ENCODE measurements at places on chromosomes 5 and 9.

GRCh38 chr9:119004618-119004990 is 364.6 kb downstream of the BRINP1 start:
- no peak for DNase-seq

GRCh38 chr9:131187957-131188356 is 62.6 kb downstream of the NUP214 start:
- DNase-seq, result no peak

DNA sequence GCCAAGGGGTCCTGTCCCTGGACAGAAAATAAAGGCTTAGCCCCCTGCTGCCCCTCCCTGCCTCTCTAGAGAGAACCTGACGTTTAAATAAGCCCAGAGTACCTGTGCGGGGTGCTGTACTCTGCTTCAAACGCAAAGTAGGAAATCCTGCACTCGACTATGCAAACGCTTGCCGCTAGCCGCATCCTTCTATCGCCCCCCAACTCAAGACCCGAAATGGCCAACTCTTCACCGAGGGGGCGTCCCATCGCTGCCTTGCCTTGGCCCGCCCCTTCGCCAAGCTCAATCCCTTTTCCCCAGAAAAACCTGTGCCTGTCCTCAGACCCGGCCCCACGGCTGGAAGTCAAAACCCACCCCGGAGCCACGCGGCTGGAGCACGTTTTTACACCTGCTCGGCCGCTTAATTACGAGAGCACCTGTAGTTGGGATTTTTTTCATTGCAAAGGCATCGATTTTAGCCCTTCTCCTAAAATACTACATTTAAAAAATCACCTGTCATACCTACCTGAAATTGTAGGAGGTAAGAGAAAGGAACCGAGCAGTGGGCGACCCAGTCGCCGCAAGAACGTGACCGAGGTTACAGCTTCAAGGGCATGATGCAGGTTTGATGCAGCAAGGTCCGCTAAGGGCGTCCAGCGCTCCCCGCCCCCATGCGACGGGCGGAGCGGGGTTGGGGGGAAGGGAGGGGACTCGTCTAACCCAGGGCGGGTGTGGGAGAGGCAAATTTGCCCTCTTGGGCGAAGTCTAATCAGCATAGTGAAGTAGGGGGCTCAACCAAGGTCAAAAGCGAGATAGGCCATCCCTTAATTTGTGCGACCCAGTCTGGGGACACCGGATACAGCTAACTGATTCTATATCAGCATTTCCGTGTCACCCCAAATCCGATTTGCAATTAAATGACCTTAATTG is 3.5 kb downstream of the ELAVL2 start:
- no peak for DNase-seq

DNA sequence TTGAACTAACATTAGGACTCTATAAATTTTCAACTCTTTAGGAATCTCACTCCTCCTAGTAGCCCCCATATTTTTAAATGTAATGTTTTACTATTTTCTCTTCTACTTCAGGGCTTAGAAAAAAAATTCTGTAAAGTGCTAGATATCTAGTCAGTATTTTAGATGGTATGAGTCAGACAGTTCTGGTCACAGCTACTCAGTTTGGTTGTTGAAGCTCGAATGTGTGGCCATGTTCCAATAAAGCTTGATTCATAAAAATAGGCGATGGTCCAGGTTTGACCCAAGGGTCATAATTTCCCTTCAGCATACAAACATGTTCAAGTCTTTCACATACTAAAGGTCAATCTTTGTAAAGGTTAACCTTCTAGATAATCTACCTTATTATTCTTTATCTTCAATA is 566.0 kb upstream of the CDH18 start:
- DNase-seq, result no peak

GRCh38 chr9:15219546-15219945 is 87.5 kb downstream of the TTC39B start:
- no peak for DNase-seq
